ENCODE measurements at places on chromosomes 12 and 14.

GRCh38 chr12:103469719-103470118 lies 26.0 kb downstream of the C12orf42 start:
- DNase-seq: no peak

- DNase-seq: no peak
These were observed 40.3 kb downstream of the SUSD6 start for GRCh38 chr14:69651664-69652063.

GRCh38 chr12:64723630-64724029 lies 35.6 kb downstream of the GNS start:
- DNase-seq: no peak

DNA sequence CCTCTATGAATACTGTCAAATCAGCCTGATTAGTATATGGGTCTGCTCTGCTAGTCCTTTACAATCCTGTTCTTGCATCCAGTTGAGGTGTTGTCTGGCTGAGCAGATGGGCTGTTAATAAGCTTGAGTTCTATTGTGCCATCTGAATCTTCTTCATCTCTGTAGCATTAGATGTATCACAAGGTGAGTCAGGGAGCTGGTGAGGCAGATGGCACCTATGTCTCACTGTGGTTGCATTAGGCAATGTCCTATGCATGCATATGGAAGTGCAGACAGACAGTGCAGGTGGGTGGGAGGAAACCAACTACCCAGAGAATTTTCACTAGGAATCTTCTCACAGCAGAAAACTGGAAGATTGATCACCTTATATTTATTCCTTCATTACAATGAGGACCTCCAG lies 165.7 kb upstream of the STXBP6 start:
- no peak for DNase-seq

DNA sequence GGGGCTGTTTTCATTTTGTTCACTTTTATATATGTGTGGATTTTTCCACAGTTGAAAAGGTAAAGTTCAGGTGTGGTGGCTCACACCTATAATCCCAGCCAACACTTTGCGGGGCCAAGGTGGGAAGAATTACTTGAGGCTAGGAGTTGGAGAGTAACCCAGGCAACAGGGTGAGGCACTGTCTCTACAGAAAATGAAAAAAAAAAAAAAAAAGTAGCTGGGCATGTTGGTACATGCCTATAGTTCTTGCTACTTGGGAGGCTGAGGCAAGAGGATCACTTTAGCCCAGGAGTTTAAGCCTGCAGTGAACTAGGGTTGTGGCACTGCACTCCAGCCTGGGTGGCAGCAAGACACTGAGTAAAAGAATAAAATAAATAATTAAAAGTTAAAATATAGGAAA lies 326.5 kb downstream of the NAV3 start:
- DNase-seq: no peak

GRCh38 chr14:30698463-30698862 lies 76.3 kb downstream of the SCFD1 start:
- no peak for DNase-seq
